ENCODE measurements at places on chromosomes 1 and 21.

- DNase-seq, result no peak
These were observed 58.0 kb upstream of the PRMT6 start for GRCh38 chr1:106998431-106999002.

GRCh38 chr1:32042330-32042729 lies 28.7 kb downstream of the KHDRBS1 start:
- no peak for DNase-seq

GRCh38 chr1:114102136-114102535 lies 51.5 kb downstream of the SYT6 start:
- DNase-seq, result no peak

DNA sequence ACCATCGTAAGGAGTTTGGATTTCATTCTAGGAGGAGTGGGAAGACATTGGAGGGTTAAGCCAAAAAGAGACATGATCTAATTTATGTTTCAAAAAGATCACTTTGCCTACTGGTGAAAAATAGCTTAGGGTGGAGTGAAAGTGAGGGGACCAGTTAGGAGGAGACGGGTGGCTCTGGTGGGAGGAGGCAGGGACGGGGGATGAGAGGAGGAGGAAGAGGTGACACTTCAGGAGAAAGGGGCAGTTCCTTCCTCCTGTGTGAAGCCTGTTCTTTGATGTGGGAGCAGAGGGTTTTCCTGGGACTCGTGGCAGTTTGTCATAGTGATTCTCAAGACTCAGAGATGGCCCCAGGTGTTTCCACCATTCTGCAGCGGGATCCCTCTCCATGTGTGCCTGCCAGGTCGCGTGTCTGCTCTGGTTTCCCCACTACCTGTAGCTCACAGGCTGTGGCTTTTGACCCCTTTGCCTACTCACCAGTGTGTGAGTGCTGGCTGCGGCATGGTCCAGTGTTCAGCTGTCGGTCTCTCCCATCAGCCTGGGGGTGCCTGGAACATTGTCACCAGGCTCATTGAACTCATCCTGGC lies 102.4 kb downstream of the CNIH3 start:
- DNase-seq, result no peak

Data from bone marrow (tissue), 2 donors.